Right ventricle myocardium superior (tissue), 1 donor: ENCODE measurements at places on chromosomes 5 and 9. TPM values are rescaled to one million over a fixed set of nuclear protein-coding genes. Genes with fewer than 3 reads are reported as not detected.

DNA sequence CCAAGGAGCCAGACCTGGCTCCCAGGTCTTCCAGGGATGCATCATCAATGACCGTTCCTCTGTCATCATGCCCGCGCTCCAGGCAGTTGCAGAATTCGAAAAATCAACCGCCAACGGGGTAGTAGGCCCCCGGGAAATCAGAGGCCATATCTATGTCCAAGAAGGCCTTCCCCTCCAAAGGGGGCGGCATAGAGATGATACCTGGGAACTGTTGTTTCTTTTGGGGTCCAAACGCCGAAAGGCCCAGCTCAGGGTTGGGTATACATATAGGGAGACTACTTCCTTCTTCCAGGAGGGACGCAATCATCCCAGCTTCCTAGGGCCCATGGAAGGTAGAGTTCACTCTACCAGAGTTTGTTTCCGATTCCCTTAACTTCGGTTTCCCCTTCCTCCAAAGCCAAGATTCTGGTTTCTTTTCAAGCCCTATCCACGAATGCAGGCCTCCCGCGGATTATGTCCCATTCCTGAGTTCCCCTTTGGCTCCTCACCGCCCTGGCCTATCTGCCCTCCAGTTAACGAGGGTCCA lies 754 bp downstream of the DCAF12 start:
- DNase-seq: no peak

- no peak for DNase-seq
Measured at GRCh38 chr5:138844125-138844461, 31.0 kb downstream of the LRRTM2 start.

DNA sequence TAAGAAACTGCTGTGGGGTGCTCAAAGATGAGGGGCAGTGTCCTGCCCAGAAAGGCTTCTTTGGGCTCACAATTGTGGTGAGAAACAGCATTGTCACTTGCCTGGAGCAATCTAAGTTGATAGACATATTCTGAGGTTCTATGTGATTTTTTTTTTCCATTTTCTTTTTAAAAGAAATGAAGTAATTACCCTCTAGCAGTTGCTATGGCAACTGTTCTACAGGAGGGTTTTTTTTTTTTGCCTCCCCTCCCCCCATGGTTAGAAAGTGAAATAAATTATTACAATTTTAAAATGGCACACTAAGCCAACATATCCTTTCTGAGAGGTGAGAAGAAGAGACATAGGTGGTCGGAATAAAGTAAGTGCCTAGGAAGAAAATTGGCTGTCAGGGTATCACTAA lies 127.0 kb downstream of the UNC13B start:
- DNase-seq: no peak

DNA sequence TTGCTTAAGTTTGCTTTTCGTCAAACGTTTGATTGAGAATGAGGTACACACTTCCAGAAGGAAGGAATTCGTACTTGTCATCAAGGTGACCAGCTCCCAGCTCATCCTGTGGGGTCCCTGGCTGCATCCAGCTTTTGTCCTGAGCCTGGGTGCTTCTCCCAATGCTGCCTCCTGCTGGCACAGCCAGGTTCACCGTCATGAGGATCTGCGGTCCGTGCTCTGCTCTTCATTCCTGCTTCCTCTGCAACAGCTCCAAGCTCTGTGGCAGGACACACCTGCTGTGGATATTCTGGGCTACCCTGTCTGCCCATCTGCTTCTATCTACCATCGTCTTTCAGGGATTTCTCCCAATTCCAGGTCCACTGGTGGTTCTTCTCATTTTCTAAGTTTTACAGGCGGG lies 13.3 kb upstream of the UBE2QL1 start:
- peak; percentile 49 for DNase-seq

DNA sequence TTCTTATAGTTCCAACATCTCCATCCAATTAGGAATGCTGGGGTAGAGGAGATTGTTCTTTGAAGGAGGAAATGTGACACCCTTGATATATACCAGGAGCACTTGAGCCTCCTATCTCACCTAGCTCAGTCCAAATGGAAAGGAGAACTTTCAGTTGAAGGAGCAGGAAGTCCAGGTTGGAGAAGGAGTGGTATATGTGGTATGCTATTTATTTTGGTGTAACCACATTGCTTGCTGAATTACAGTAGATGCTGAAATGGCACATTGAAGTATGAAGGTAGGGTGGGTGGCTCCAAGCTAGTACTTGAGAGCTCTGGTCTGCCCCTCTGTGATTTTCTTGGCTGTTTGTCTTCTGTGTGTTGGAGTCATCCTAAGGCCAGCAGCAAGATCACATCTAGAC lies 6.1 kb downstream of the CSNK1G3 start:
- DNase-seq: no peak

GRCh38 chr9:83937861-83938455 lies 16.7 kb upstream of the KIF27 start:
- DNase-seq: no peak

- no peak for DNase-seq
Measured at GRCh38 chr5:86979811-86980411, 287.8 kb upstream of the RASA1 start.

DNA sequence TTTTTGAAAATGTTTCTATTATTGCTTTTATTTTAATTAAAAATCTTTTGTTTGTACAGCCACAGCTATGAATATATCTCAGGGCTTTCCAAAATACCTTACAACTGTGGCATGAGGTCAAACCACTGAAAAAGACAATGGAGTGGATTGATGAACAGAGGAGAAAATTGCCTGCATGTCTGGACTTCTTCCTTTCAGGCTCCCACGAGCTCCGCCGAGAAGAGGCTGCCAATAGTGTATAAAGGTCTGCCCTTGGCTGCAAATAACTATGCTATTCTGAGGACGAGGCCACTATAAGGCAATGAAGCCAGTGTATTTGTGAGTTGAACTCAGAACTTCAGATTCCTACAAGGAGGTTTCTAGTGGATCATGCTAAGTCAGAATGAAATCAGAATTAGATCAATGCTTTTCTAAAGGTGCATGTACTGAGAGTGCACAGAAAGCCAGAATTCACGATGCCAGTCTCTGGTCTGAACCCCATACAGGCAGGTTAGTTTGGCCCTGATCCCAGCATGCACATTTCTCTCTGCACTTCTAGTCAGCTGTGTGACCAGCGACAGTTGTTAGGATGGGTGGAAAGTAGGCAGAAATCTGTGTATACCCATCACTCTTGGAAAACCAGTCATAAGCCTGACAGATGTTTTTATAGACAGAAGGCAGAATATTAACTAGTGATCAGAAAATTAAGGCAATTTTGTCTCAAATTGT lies 42.7 kb upstream of the PLPP1 start:
- DNase-seq: peak; percentile 73

GRCh38 chr9:129507805-129508204 lies 113.1 kb downstream of the C9orf50 start:
- DNase-seq: no peak

SHB gene
- total RNA-seq: 15.0 TPM

CRB2 gene
- total RNA-seq: not detected

ECSCR gene
- total RNA-seq: 18.0 TPM

CDKN2A gene
- total RNA-seq: 0.67 TPM

DDX4 gene
- not detected for total RNA-seq

PAPPA gene
- 1.2 TPM for total RNA-seq

HRH2 gene
- total RNA-seq: 41.2 TPM

C1QTNF2 gene
- total RNA-seq: 1.6 TPM
